ENCODE measurements at places on chromosomes 2 and 18. TPM values are rescaled to one million over a fixed set of nuclear protein-coding genes. Genes with fewer than 3 reads are reported as not detected.

- DNase-seq: no peak
These were observed 745 bp downstream of the MSH2 start for GRCh38 chr2:47403609-47404193.

DNA sequence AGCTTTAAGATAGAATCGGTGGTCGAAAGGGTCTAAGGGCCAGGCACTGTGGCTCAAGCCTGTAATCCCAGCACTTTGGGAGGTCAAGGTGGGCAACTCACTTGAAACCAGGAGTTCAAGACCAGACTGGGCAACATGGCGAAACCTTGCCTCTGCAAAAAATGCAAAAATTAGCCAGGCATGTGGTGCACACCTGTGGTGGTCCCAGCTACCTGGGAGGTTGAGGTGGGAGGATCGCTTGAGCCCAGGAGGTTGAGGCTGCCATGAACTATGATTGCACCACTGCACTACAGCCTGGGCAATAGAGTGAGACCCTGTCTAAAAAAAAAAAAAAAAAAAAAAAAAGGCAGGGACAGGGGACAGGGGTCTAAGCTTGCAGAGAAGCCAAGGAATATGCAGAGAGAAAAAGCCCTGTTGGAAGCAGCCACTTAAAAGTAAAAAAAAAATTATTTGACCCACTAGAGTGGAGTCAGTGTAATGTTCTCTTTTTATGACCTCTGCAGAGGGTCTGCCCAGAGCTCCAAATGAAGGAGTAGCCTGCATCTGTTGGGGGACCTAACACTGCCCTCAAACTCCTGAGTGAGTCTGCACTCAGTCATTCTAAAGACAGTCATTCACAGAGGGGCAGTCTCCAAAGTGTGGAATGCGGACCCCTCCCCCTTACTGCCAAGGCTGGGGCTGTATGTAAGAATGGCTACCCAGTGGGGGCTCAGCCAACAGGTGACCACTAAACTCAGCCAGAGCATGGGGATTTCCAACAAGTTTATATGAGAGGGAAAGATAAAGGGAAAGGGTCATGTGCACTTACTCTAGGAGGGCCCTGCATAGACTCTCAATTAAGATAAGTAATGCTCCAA lies 118.5 kb upstream of the CDCA7 start:
- DNase-seq: no peak

- no peak for DNase-seq
These were observed 124.9 kb downstream of the RGPD3 start for GRCh38 chr2:106343274-106343673.

DNA sequence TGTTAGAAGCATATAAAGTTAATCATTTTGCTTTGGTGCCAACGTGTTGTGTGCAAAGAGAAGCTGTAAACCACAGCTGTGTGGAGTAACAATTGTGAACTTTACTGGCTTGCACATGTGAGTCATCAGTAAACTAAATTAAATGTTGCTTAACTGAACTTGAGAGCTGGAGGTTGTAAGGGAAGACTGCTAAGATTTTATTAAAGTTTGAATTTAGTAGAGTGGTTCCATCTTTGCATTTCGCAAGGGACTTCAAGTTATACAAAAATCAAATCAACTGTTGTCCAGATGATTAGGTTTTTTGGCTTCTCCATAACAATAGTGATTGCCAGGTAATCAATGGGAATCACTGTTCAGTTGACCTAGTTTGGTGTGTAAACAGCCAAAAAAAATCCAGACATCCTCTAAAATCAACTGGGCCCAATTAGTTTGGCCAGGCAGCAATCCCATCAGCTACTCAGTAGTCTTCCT lies 247.4 kb downstream of the MYO3B start:
- no peak for DNase-seq

GRCh38 chr2:182049372-182050148 lies 63.9 kb downstream of the PPP1R1C start:
- DNase-seq: no peak

GRCh38 chr2:81876624-81877023 lies 1572.1 kb upstream of the LRRTM1 start:
- DNase-seq: no peak

GRCh38 chr2:45879406-45879805 lies 227.9 kb downstream of the PRKCE start:
- no peak for DNase-seq

- DNase-seq: no peak
These were observed 828.8 kb upstream of the CRIM1 start for GRCh38 chr2:35526741-35527140.

DNA sequence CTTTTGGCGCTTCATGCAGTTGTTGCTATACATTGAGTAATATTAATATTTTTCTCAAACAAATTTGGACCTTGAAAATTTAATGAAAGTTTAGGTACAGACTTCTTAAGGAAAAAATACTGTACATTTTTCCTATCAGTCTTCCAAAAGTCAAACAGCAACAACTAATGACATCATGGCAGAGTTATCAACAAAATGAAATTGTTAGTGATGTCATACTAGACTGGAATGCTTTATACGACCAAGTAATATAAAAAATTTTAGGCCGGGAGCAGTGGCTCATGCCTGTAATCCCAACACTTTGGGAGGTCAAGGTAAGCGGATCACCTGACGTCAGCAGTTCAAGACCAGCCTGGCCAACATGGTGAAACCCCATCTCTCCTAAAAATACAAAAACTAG lies 12.0 kb upstream of the STPG4 start:
- DNase-seq: no peak

Gene SLC11A1
- total RNA-seq: 0.78 TPM

Data from OCI-LY7 (cell line).